Left renal pelvis (tissue), 4 donors: ENCODE measurements at places on chromosomes 2 and 18.

GRCh38 chr2:236662231-236663185 lies 92.9 kb downstream of the ACKR3 start:
- DNase-seq, result no peak

DNA sequence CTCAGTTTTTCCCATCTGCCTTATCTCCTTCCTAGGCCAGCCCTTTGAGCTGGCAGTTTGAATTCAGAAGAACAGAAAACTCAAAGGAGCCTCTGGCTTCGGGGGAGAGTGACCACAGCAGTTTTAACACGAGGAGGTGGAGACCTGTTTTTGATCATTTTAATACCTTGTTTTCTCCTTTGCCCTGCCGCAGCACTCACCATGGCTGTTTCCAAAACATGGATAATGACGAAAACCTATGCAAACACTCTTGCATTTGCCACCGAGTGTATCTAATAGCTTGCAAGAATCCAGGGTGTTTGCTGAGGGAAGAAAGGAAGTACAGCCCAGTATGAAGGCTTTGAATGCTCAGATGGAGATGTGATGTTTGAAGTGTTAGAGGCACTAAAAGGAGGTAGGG lies 167.1 kb downstream of the PRKCE start:
- DNase-seq, result no peak

- DNase-seq, result no peak
These were observed 126.5 kb downstream of the TSN start for GRCh38 chr2:121881950-121882349.

GRCh38 chr18:5467671-5468070 lies 76.1 kb downstream of the EPB41L3 start:
- DNase-seq, result no peak

- DNase-seq, result no peak
These were observed 69.7 kb upstream of the KCNE4 start for GRCh38 chr2:222982010-222982908.

DNA sequence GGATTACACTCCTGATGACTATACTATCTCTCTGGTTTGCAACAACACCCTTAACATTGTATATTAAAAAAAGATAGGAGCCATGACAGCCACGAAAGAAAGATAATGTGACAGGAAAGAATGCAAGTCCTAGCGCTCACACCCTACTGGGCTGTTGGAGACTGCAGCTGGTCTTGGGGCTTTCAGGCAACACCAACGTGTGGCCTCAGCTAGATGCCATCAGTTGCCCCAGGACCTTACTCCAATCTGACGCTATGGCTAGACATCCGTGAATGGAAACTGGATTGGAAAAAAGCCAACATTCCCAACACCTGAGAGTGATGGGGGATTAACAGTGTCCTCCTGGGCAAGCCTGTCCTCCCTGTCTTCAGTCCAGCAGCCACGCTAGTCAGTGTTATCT lies 357.4 kb upstream of the GULP1 start:
- no peak for DNase-seq

GRCh38 chr2:235762832-235763598 lies 269.2 kb downstream of the AGAP1 start:
- no peak for DNase-seq

- no peak for DNase-seq
These were observed 71.1 kb downstream of the LDLRAD4 start for GRCh38 chr18:13289481-13290205.

GRCh38 chr2:41736105-41736567 lies 311.7 kb upstream of the PKDCC start:
- no peak for DNase-seq

DNA sequence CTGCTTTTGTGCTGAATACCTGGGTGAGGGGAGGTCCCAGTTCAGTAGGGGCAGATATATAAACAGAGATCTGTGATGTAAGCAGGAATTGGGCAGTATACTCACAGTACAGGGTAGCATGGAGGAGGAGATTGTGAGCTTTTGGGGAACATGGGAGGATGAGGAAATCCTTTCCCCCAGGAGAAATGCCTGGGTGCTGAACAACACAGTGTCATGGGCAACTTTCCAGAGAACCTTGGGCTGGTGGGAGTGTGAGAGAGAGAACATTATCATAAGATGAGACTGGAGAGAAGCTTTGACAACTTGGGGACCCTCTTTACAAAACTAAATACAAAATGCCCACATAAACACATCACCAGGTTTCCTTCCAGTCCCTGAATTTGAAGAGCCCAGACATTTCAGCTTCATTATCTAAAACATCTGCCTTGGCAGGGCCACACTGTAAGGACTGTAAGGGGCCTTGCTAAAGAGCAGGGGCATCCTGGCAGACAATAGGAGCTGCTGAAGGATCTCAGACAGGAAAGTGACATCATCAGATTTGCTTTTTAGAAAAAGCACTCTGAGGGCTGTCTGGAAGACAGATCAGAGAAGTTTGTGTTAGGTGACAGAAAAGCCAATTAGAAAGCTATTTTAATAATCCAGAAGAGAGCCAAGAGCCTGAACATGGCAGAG lies 303.1 kb upstream of the FBXO11 start:
- no peak for DNase-seq

DNA sequence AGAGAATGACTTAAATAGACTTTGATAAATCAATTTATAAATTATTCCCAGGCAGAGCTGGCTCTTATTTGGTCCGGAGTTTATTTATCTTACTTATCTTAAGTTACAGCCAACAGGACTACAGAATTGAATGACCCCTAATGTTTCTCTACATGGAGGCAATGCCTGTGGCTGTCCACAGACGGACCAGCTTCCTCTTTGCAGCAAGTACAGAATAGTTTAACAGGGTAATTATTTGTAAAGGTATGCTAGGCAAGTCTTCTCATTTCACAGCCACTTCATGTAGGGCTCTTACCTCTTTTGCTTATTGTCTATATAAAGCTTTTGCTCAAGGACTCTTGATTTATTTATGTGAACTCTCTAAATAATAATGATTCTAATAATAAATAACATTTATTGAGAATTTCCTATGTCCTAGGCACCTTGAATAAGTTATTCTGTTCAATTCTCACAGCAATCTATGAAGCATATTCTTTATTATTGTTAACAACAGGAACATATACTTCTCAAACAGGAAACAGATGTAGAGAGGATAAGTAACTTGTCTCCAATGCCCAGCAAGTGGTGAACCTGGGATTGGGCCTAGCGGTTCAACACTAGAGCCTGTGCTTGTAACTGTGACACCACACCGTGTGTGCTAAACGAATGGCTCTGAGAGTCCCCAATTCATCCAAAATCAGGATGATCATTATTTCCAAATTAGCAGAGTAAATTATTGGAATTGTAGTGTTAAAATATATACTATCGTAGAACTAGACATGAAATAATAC lies 58.8 kb upstream of the NXPH2 start:
- DNase-seq, result no peak

GRCh38 chr2:43174368-43174916 lies 52.0 kb downstream of the ZFP36L2 start:
- no peak for DNase-seq

- DNase-seq, result no peak
These were observed 108.5 kb upstream of the NCK2 start for GRCh38 chr2:105636109-105636740.

DNA sequence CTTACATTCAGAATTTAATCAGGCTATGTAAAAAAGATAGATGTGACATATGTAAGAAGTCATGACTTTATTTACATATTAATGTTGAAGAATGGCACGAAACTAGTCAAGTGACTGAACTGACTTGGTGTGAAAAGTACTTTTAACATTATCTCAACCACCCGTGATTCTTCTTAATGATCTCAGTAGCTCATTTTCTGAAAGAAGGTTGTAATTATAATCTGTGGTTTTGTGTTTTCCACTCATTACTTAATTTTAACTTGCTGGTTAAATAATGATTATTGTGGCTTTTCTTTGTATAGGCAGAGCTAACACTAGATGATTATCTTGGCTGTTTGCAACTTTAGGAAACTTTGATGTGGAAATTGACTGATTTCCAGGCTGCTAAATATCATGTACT lies 18.5 kb downstream of the KCNJ13 start:
- no peak for DNase-seq

DNA sequence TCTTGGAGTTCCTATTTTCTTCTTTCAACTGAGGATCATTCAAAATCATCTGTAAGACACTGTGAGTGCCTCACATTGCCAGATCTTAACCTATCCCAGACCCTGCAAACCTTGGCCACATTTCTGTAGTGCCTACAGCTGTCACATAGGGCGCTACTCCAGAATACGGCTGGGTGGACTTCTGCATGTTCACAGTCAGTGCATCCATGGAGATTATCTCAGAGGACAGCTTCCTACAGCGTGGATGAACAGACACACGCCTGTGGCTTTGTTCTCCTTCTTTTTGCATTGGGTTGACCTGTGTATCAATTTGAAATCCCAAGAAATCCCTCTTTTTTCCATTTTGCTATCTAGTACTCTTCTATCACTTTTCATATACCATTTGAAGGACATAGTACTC lies 1.9 kb upstream of the KLHL29 start:
- DNase-seq, result no peak

GRCh38 chr2:20018601-20019152 lies 6.2 kb upstream of the MATN3 start:
- DNase-seq, result no peak

- DNase-seq, result no peak
These were observed 20.6 kb downstream of the SCYGR5 start for GRCh38 chr2:227687189-227687588.

GRCh38 chr2:213723041-213723560 lies 438.8 kb downstream of the SPAG16 start:
- no peak for DNase-seq

DNA sequence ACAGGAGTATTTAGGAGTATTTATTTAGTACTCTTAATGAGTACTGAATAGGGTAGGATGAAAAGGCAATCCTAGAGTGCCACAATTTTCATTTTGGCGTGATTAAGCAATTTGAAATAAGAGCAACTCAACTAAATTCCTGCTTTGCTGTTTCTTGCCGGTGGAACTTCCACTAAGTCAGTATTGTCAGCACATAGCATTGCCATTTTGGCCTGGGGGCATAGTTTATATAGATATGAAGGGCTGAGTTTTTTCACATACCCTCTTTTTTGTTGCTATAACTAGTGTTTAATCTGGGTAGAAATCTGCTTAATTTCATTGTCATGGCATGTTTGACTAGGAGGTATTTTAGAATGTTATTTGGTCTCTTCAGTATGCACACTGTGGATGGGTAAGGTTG lies 1.9 kb downstream of the GTF2A1L start:
- DNase-seq, result no peak

GRCh38 chr2:223856584-223856983 lies 19.2 kb upstream of the AP1S3 start:
- DNase-seq, result no peak

- no peak for DNase-seq
These were observed 99.2 kb upstream of the ASAP2 start for GRCh38 chr2:9107168-9108025.

DNA sequence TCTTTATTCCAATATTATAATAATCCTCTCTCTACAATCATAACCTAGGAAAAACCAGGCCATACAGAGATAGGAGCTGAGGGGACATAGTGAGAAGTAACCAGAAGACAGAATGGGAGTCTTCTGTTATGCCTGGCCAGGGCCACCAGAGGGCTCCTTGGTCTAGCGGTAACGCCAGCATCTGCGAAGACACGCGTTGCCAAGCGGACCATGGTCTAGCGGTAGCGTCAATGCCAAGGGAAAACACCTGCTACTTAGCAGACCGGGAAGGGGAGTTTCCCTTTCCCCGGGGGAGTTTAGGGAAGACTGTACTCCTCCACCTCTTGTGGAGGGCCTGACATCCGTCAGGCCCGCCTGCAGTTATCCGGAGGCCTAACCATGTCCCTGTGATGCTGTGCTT lies 36.6 kb downstream of the ARL6IP6 start:
- DNase-seq, result no peak

- no peak for DNase-seq
These were observed 65.0 kb downstream of the AP1S3 start for GRCh38 chr2:223772363-223772762.

- no peak for DNase-seq
These were observed 65.6 kb upstream of the REV1 start for GRCh38 chr2:99555404-99555803.

GRCh38 chr2:150282771-150283371 lies 204.6 kb downstream of the RND3 start:
- no peak for DNase-seq

GRCh38 chr18:67726882-67727281 lies 210.4 kb upstream of the DSEL start:
- no peak for DNase-seq

- no peak for DNase-seq
These were observed 25.8 kb upstream of the ERICH2 start for GRCh38 chr2:170744248-170745002.

- DNase-seq, result no peak
These were observed 29.8 kb downstream of the TSPYL6 start for GRCh38 chr2:54226260-54226659.

- DNase-seq, result peak; percentile 36
These were observed 229.2 kb downstream of the LDLRAD4 start for GRCh38 chr18:13447621-13448334.

GRCh38 chr2:44777537-44777936 lies 164.0 kb upstream of the SIX3 start:
- no peak for DNase-seq

- no peak for DNase-seq
These were observed 75.6 kb downstream of the COL3A1 start for GRCh38 chr2:189049709-189050164.

- no peak for DNase-seq
These were observed 138.2 kb upstream of the PKDCC start for GRCh38 chr2:41909584-41909983.

GRCh38 chr18:51621113-51621863 lies 423.8 kb upstream of the MEX3C start:
- peak; percentile 67 for DNase-seq

DNA sequence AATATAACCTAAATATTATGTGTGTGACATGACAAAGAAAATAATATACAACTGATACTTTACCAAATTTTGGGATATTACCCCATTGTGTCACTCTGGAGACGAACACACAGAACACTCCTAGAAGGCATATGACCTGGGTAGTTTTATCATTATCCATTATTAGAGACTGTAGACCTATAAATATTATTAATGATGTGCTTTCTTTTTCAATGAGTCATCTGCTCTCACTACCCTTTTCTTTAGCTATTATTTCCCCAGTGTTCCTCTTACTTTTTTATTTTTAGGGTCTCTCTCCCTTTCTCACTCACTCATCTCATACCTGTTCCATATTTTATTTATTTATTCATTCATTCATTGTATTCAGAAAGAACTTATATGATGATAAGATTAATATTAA lies 143.3 kb upstream of the ITGA4 start:
- no peak for DNase-seq

- DNase-seq, result no peak
These were observed 1.3 kb upstream of the LRP2 start for GRCh38 chr2:169363560-169364150.
